ENCODE measurements at places on chromosomes 12 and 14. TPM values are rescaled to one million over a fixed set of nuclear protein-coding genes. Genes with fewer than 3 reads are reported as not detected.

- H3K27me3 ChIP-seq: no peaks in the 10 kb centered on the region
- DNase-seq: no peak
Observed at GRCh38 chr14:100393906-100394732, 71.0 kb downstream of the SLC25A47 start.

DNA sequence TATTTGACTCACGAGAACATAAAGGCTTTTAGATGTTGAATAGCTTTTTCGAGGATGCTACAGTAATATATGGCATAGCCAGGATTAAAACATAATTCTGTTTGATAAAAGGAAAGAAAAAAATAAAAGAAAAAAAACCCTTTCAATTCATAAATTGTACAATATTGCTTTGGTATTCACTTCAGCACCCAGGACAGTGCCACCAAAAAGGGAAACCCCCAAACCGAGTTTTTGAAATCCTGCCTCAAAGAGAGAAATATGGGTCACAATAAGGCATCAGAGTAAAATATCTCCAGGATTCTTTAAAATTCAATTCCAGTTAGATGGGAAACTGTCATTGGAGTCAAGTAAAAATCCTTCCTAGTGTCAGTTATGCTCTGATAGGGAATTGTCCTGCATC, 551.2 kb upstream of the SEL1L start:
- H3K4me3 ChIP-seq: no peak overlapping the region
- no peaks in the 10 kb centered on the region for H3K36me3 ChIP-seq
- H3K27ac ChIP-seq: no peak overlapping the region

- H3K4me3 ChIP-seq: no peak overlapping the region
- no peaks in the 10 kb centered on the region for H3K36me3 ChIP-seq
- peaks cover 46% of the 10 kb centered on the region for H3K27me3 ChIP-seq
- no peak for DNase-seq
Observed at GRCh38 chr12:132264086-132265010, 65.0 kb downstream of the GALNT9 start.

GRCh38 chr12:31756977-31757420, 28.2 kb upstream of the AMN1 start:
- no peak overlapping the region for H3K27ac ChIP-seq
- H3K4me3 ChIP-seq: no peak overlapping the region
- H3K36me3 ChIP-seq: no peaks in the 10 kb centered on the region
- H3K27me3 ChIP-seq: no peaks in the 10 kb centered on the region
- H3K4me1 ChIP-seq: peaks cover 3% of the 10 kb centered on the region

GRCh38 chr12:16407346-16407745, 59.9 kb downstream of the MGST1 start:
- H3K36me3 ChIP-seq: no peaks in the 10 kb centered on the region
- H3K27ac ChIP-seq: no peak overlapping the region
- no peak for DNase-seq
- H3K4me3 ChIP-seq: no peak overlapping the region

DNA sequence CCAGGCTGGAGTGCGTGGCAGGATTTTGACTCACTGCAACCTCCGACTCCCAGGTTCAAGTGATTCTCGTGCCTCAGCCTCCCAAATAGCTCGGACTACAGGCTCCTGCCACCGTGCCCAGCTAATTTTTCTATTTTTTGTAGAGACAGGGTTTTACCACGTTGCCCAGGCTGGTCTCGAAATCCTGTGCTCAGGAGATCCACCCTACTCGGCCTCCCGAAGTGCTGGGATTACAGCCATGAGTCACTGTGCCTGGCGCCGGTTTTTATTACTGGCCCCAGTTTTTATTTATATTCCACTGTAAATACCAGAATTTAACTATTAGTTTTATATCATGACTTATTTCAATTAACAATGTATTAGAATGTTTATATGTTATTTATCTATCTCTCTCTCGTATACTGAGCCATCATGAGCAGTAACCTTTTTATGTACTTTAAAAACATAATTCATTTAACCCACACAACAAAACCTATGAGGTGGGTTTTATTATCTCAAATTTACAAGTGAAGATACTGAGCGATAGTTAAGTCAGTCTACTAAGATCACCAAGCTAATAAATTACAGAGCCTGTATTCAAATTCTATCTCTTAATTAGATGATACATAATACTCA, 47.8 kb downstream of the HECTD1 start:
- H3K4me3 ChIP-seq: no peak overlapping the region
- no peak for DNase-seq
- H3K4me1 ChIP-seq: no peaks in the 10 kb centered on the region
- H3K36me3 ChIP-seq: peaks cover 23% of the 10 kb centered on the region
- peak overlapping the region; percentile 67 for H3K27ac ChIP-seq
- H3K27me3 ChIP-seq: no peaks in the 10 kb centered on the region

DNA sequence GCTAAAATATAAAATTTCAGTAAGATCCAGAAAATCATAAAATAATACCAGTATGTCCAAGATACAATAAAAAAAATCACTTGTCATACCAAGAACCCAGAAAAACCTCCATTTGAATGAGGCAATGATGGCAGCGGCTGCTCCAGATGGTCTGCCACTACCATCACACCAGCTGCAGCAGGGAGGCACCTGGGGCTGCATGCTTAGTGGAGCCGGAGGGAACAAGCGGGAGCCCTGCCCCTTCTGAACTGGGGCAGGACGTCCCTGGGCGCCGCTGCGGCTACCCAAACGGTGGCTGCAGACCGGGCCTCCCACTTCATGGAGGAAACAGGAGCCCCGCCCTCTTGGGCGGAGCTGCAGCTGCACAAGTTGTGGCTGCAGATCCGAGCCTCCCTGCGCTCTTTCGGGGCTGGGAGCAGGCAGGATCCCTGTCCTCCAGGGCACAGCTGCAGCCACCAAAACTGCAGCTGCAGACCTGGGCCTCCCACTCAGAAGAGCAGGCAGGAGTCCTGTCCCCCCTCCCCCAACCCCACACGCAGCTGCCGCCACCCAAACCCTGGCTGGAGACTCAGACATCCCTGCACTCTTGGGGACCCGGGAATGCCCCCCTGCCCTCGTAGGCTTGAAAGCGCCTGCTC, 36.1 kb upstream of the OR5AU1 start:
- peak; percentile 57 for DNase-seq
- no peaks in the 10 kb centered on the region for H3K36me3 ChIP-seq
- H3K4me3 ChIP-seq: peak overlapping the region; percentile 55
- peaks cover 3% of the 10 kb centered on the region for H3K4me1 ChIP-seq
- H3K27me3 ChIP-seq: peaks cover 16% of the 10 kb centered on the region

GRCh38 chr12:54378796-54379397, 5.6 kb downstream of the ZNF385A start:
- H3K27ac ChIP-seq: peak overlapping the region; percentile 34
- no peaks in the 10 kb centered on the region for H3K27me3 ChIP-seq
- peaks cover 26% of the 10 kb centered on the region for H3K4me1 ChIP-seq
- peak overlapping the region; percentile 72 for H3K4me3 ChIP-seq

- no peak overlapping the region for H3K4me3 ChIP-seq
- no peaks in the 10 kb centered on the region for H3K4me1 ChIP-seq
- no peak overlapping the region for H3K27ac ChIP-seq
- no peaks in the 10 kb centered on the region for H3K36me3 ChIP-seq
Observed at GRCh38 chr12:71208053-71208685, 50.4 kb upstream of the TSPAN8 start.

DNA sequence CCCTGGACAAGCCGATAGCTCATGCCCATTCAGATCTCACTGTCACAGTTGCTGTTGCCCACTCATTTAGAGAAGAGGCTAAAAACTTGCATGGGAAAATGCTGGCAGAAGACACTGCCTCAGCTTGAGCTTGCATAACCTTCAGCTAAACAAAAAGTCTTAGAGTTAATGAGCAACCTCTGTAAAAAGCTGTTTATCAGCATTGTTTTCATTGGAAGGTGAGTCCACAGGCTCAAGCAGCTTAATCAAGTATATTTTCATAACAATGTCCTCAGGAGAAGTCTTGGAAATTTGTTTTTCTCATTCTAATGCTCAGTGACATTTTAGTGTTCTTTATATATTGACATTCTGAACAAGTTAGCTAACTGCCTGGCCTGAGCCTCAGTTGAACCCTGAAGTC, 872.9 kb downstream of the TMTC2 start:
- H3K4me3 ChIP-seq: no peak overlapping the region
- H3K27ac ChIP-seq: no peak overlapping the region
- H3K27me3 ChIP-seq: no peaks in the 10 kb centered on the region
- DNase-seq: no peak
- peaks cover 7% of the 10 kb centered on the region for H3K36me3 ChIP-seq

- peaks cover 1% of the 10 kb centered on the region for H3K27me3 ChIP-seq
- no peak overlapping the region for H3K27ac ChIP-seq
- no peaks in the 10 kb centered on the region for H3K36me3 ChIP-seq
- H3K4me1 ChIP-seq: peaks cover 30% of the 10 kb centered on the region
- H3K4me3 ChIP-seq: no peak overlapping the region
- DNase-seq: no peak
Observed at GRCh38 chr12:25771476-25771875, 187.0 kb upstream of the RASSF8 start.

- DNase-seq: no peak
- no peaks in the 10 kb centered on the region for H3K27me3 ChIP-seq
- H3K27ac ChIP-seq: no peak overlapping the region
- peaks cover 3% of the 10 kb centered on the region for H3K36me3 ChIP-seq
Observed at GRCh38 chr14:49160983-49161382, 425.2 kb downstream of the RPS29 start.

GRCh38 chr14:61698206-61698980, 3.1 kb downstream of the HIF1A start:
- no peaks in the 10 kb centered on the region for H3K36me3 ChIP-seq
- H3K27me3 ChIP-seq: no peaks in the 10 kb centered on the region
- H3K4me1 ChIP-seq: peaks cover 51% of the 10 kb centered on the region
- peak overlapping the region; percentile 48 for H3K27ac ChIP-seq
- DNase-seq: no peak

DNA sequence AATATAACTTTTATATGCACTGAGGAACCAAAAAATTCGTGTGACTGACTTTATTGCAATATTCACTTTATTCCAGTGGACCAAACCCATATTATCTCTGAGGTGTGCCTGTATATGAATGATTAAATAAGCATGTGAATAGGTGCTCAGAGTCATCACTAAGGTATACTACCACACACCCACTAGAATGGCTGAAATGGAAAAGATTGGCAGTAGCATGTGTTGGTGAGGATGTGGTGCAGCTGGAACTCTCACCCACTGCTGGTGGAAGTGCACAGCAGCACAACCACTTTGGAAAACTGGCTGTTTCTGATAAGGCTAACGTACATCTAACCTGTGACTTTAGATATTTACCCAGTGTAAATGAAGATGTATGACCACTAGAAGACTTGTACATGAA, 36.8 kb downstream of the GOLGA5 start:
- no peak overlapping the region for H3K27ac ChIP-seq
- no peak overlapping the region for H3K4me3 ChIP-seq
- no peaks in the 10 kb centered on the region for H3K27me3 ChIP-seq
- DNase-seq: no peak
- H3K4me1 ChIP-seq: peaks cover 3% of the 10 kb centered on the region

DNA sequence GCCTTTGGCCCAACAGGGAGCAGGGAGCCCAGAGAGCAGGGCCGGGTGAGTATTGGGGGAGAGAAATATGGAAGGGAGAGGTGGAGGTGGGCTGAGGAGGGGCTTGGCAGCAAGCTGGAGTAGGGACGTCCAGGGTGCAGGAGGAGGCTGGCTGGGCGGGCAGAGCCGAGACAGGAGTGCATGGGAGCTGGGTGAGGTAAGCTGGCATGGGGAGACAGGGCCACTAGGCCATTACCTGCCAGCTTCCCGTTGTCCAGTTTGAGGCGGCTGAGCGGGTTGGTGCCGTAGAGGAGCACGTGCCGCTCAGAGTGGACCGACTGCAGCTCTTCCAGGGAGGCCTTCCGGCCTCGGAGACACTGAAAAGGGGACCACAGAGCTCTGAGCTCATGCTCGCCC, 18.3 kb downstream of the SLC48A1 start:
- no peaks in the 10 kb centered on the region for H3K4me1 ChIP-seq
- H3K27ac ChIP-seq: no peak overlapping the region
- DNase-seq: no peak
- no peaks in the 10 kb centered on the region for H3K27me3 ChIP-seq
- H3K36me3 ChIP-seq: peaks cover 27% of the 10 kb centered on the region

- no peaks in the 10 kb centered on the region for H3K27me3 ChIP-seq
- H3K27ac ChIP-seq: no peak overlapping the region
- H3K4me3 ChIP-seq: no peak overlapping the region
- H3K4me1 ChIP-seq: peaks cover 20% of the 10 kb centered on the region
Observed at GRCh38 chr14:90603841-90604240, 207.0 kb downstream of the CALM1 start.

GRCh38 chr12:121713257-121713777, 765 bp downstream of the TMEM120B start:
- H3K27ac ChIP-seq: peak overlapping the region; percentile 56
- H3K36me3 ChIP-seq: no peaks in the 10 kb centered on the region
- peaks cover 19% of the 10 kb centered on the region for H3K4me1 ChIP-seq

GRCh38 chr14:100076606-100077005, 11.4 kb downstream of the EVL start:
- no peak overlapping the region for H3K27ac ChIP-seq
- H3K36me3 ChIP-seq: no peaks in the 10 kb centered on the region
- H3K4me1 ChIP-seq: peaks cover 44% of the 10 kb centered on the region

DNA sequence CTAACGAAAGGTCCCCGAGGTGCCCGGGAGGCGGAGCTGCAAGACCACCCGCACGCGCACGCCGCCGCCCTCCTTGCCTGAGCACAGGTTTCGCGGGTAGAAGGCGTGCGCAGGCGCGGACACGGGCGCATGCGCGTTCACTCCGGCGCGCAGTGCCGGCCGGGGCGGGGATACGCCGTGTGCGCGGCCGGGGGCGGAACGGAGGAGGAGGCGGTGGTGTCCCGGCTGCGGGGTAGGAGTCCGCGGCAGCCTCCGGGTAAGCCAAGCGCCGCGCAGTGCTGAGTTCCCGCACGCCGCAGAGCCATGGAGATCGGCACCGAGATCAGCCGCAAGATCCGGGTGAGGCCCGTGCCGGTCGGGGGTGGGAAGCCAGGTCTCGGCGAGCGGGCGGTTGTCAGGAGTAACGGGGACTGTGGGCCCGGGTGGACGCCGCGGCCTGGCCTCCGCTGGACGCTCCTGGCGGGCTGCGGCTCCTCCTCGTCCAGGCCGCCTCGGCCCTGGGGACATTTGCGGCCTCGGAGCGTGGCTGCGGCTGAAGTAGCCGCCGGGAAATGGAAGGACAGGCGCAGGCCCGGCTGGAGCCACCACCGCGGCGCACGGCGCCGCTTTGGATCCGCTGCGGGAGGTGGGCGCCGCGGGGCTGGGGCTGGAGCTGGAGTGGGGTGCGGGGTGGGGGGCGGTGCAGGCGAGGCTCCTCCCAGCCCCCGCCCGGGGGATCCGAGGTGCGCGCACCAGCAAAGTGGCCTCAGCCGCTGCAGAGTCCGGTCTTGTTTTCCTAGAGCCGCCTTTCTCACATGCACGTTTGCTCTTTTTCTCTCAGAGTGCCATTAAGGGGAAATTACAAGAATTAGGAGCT, at the start of gene ZC3H14:
Gene ZC3H14, plus strand, starts transcription at position 207 of the 856 bp plus-strand sequence. Its CDS starts 97 bp downstream, at position 304.
- DNase-seq: peak; percentile 89
- H3K27ac ChIP-seq: peak within 1 kb of the TSS; percentile 98
- no peaks in the 10 kb centered on the region for H3K27me3 ChIP-seq
- peaks cover 6% of the 10 kb centered on the region for H3K36me3 ChIP-seq
- peak within 1 kb of the TSS; percentile 94 for H3K4me3 ChIP-seq

- DNase-seq: no peak
- no peak overlapping the region for H3K4me3 ChIP-seq
- H3K27ac ChIP-seq: no peak overlapping the region
- H3K36me3 ChIP-seq: no peaks in the 10 kb centered on the region
- H3K27me3 ChIP-seq: peaks cover 4% of the 10 kb centered on the region
- peaks cover 3% of the 10 kb centered on the region for H3K4me1 ChIP-seq
Observed at GRCh38 chr12:15293731-15294130, 28.6 kb upstream of the PTPRO start.

The KRT78 gene
- total RNA-seq: not detected

The CSRP2 gene
- total RNA-seq: 81.8 TPM

The MYO1H gene
- not detected for total RNA-seq

The IRAK3 gene
- 2.2 TPM for total RNA-seq

The HOXC6 gene
- total RNA-seq: 17.4 TPM

The CBLN3 gene
- 4.8 TPM for total RNA-seq

The FAM186B gene
- 0.29 TPM for total RNA-seq

The C12orf50 gene
- total RNA-seq: 0.22 TPM
